ENCODE measurements at places on chromosomes 12 and 14. TPM values are rescaled to one million over a fixed set of nuclear protein-coding genes. Genes with fewer than 3 reads are reported as not detected.

DNA sequence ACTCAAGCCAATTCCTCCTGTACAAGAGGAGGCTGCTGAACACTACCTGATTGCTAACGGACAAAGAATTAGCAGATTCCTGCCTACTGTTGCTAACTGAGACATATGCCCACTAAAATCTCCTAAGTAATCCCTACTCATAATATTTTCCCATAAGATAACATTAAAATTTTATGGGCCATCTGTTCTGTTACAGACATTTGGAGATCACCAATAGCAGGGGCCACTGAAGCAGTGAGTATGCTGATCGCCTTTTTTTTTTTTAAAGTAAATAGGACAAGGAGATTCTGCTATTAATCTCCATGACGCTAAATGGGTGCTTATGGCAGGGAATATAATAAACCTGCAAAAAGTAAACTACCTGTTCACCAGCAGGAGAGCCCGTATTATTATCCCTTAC, 292.9 kb downstream of the MED13L start:
- no peak for DNase-seq

DNA sequence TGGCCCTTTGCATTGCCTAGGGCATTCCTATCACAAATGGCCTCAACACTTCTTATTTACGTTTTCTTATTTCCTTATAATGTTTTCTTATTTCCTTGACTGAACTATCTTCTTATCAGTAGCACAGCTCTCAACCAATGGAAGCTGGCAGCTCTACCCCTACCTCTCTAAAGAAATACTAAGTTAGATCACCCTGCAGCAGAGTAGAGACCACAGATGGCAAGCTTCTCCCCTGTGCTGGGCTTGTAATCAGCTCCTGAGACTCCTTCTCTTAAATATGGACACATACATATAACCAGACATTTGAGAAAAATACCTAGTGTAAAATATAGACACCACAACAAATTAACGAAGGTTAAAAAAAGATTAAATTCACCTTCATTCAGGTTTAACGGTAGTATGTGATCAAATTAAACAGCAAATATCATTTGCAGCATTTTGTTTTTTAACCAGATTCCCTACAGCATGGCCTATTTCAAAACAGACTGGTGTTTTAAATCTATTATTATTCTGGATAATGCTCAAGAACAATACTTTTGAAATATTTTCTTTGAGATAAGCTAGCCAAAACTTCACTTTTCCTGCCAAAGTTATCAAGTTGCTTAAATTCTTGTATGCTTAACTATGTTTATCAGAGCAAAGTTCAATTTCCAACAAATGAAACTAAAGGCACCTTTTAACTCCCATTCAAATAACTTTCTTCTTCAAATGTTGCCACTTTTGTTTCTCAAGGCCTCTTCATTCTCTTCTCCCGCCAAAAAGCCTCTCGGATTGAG, 54.3 kb downstream of the SLC41A2 start:
- no peak for DNase-seq

- DNase-seq = no peak
Measured at GRCh38 chr14:54642801-54643695, 76.1 kb downstream of the SAMD4A start.

DNA sequence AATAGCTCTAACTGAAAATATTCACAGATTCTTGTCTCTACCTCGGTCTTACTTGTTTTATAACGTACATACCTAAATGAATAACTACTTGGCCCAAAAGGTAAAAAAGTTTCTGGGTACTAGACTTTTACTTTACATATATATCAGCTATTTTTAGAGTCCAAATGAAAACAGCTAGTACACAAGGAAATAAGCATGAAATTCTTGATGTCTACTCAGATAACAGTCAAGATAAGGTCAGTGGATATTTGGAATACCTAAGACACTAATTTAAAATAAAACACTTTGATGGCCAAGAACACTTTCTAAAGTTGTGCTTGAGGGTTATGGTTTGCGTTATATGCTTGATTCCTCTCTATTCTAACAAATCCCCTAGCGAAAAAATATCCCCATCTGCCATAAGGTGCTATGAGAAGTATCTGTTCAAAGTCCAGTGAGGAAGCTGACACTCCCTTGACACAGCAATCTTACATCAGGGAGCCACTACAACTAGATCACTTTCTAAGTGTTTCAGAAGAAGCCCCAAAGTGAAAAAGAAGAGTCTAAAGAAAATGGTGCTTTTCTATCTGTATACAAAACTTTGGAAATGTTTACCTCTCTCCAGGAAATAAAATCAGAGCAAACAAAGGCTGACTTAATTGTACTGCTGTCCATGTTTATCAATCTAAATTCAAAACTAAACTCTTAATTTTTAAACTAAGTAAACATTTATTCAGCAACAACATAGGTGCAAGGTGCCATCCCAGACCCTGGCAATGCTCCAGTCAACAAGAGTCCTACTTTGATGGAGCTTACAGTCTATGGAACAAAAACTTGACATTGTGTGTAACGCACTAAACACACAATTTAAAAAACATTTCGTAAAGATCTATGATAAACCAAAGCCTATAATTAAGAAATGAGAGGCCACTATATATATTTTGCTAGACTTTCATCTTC, 11.7 kb downstream of the PTPN21 start:
- no peak for DNase-seq

- DNase-seq = no peak
Measured at GRCh38 chr14:70871863-70872677, 35.2 kb upstream of the PCNX1 start.

- no peak for DNase-seq
Measured at GRCh38 chr12:78384541-78384940, 480.0 kb upstream of the SYT1 start.

The OVCH1 gene
- 2.0 TPM for total RNA-seq

The C12orf60 gene
- total RNA-seq = 0.17 TPM

The ACYP1 gene
- 15.3 TPM for total RNA-seq

All from upper lobe of right lung (tissue), 1 donor.